Esophagus squamous epithelium (tissue), 5 donors: ENCODE measurements at places on chromosomes 2 and 18. TPM values are rescaled to one million over a fixed set of nuclear protein-coding genes. Genes with fewer than 3 reads are reported as not detected.

DNA sequence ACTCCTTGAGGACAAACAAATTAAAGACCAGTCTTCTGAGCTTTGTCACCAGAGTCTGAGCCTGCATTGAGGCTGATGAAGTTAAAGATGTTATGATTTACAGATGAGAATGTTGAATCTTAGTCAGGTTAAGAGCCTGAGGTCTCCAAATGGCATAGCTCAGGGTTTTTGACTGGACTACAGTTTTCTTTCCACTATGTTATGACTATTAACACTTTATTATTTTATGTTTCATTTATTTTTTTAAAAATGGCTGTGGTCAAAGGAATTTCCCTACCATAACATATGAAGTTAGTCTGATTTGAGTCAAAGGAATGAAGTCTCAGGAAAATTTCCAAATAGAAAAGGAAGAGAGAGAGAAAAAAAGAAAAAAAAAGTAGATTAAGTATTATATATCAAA lies 39.7 kb upstream of the CWC22 start:
- no peaks in the 10 kb centered on the region for H3K27me3 ChIP-seq
- no peak overlapping the region for H3K4me3 ChIP-seq
- H3K4me1 ChIP-seq, result no peaks in the 10 kb centered on the region
- H3K36me3 ChIP-seq, result no peaks in the 10 kb centered on the region
- H3K27ac ChIP-seq, result no peak overlapping the region
- DNase-seq, result no peak

The CYTIP gene
- total RNA-seq, result 3.2 TPM

The LIMS4 gene
- total RNA-seq, result 0.57 TPM

The DPYSL5 gene
- not detected for total RNA-seq

The PAX8 gene
- 0.32 TPM for total RNA-seq

The DCDC2C gene
- total RNA-seq, result not detected

The RBFA gene
- 36.7 TPM for total RNA-seq

- DNase-seq, result no peak
- no peaks in the 10 kb centered on the region for H3K27me3 ChIP-seq
- peaks cover 6% of the 10 kb centered on the region for H3K4me1 ChIP-seq
Observed at GRCh38 chr2:150129921-150130575, 357.4 kb downstream of the RND3 start.

DNA sequence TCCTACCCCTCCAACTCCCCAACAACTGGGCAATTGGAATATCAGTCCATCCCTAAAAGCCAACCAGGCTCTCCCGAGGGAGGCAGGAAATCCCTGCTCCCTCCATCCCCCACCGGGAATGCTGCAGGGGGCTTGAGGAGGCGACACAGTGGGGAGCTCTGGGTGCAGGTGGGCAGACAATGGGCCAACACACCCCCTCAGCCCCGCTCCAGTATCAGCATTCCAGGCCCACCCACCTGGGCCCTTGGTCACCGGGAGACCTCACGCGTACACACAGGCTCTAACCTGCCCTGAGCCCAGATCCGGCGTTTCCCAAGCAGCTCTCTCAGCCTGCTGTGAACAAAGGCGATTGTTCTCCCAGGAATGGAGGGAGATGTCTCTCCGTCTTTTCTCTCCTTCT lies 37.6 kb upstream of the FZD7 start:
- no peak for DNase-seq
- no peak overlapping the region for H3K27ac ChIP-seq
- H3K4me3 ChIP-seq, result no peak overlapping the region
- H3K4me1 ChIP-seq, result no peaks in the 10 kb centered on the region

- H3K36me3 ChIP-seq, result no peaks in the 10 kb centered on the region
- peak; percentile 27 for DNase-seq
- H3K27ac ChIP-seq, result peak within 1 kb of the TSS; percentile 50
Observed at GRCh38 chr2:238239863-238240756, at the start of gene HES6. Gene HES6 (minus strand): TSS chr2:238240038. CDS start chr2:238239905, 133 bp downstream.

The VIT gene
- total RNA-seq, result 4.5 TPM
